ENCODE measurements at places on chromosomes 16 and 17.

- DNase-seq: no peak
Measured at GRCh38 chr16:14420721-14421488, 209.2 kb downstream of the PARN start.

- DNase-seq: no peak
Measured at GRCh38 chr17:74545843-74546230, at the start of gene CD300C. Gene CD300C, minus strand, starts transcription at chr17:74546115. Its CDS starts 333 bp downstream, at chr17:74545782.

DNA sequence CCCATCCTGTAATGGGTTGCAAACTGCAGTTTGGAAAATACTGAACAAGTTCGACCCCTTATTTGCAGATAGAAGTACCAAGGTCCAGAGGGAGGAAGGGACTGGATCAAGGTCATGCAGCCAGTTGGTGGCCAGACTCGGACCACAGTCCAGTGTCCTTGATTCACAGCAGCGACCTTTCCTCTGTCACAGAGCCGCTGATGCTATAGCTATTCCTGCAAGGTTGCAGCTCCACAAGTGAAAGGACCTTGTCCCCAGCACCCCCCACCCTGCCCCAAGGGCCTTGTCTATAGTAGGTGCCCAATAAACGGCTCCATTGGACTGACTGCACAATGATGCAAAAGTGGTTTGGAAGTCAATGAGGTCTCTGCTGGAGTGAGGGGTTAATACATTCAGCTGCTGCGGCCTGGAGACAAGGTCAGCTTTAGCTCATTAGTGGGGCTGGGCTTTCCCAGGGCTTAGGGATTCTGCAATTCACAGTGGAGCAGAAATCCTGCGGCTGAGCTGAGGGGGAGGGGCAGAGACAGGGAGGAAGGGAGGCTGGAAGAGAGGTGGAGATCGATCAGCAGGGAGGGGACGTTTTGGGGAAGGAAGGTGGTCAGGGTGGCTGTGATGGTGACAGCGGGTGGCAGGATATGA is 13.4 kb upstream of the CRHR1 start:
- DNase-seq: no peak

DNA sequence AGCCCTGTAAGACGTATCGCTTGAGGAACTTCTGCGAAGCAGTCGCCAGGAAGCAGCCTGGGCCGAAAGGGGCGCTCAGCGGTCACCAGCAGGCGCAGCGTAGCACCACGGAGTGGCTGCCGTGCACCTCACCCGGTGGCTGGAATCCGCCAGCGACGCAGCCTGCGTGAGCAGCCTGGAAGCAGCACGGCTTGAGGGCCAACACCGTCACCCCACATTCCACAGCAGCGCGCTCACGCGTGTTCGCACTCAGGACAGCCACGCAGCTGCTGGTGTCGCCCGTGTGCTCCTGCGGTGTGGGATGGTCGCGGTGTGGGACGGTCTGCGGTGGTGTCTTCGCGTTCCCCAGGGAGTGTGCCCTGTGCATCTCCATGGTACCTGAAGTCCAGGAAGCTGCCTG is 9.6 kb downstream of the UBE2I start:
- no peak for DNase-seq

DNA sequence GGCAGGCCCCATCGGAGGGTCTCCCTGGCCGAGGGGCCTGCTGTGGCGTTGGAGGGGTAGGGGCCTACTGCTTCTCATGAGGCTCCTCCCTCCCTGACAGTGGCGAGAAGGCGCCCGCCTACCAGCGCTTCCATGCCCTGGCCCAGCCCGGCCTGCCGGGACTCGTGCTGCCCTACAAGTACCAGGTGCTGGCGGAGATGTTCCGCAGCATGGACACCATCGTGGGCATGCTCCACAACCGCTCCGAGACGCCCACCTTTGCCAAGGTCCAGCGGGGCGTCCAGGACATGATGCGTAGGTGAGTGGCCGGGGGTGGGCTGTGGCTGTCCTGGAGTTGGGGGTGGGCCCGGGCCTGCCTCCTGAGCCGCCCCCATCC is 1.7 kb downstream of the CDT1 start:
- no peak for DNase-seq

Data from stimulated activated naive B cell treated with anti-CD40 and anti-IgM and Interleukin-4, amounts not matched to agents 10 μg/mL and 1 μg/mL and 100 μg/mL, for 72 hours (primary cell).